ENCODE measurements at places on chromosomes 2 and 18. TPM values are rescaled to one million over a fixed set of nuclear protein-coding genes. Genes with fewer than 3 reads are reported as not detected.

DNA sequence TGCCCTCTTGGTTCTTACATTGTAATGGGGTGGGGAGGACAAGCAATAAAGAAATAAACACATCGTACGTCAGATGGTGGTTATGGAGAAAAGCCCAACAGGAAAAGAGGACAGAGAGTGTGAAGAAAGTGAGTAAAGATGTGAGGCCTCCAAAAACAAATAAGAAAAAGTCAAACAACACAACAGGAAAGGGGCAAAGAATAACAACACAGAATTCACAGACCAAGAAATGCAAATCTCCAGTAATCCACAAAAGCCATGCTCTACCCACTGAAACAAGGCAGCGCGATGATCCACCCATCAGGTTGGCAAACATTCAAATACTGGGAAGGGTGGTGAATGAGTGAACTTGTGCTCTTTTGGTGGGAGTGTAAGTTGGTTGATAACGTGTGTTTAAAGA is 16.7 kb upstream of the DUSP2 start:
- no peak for DNase-seq

DNA sequence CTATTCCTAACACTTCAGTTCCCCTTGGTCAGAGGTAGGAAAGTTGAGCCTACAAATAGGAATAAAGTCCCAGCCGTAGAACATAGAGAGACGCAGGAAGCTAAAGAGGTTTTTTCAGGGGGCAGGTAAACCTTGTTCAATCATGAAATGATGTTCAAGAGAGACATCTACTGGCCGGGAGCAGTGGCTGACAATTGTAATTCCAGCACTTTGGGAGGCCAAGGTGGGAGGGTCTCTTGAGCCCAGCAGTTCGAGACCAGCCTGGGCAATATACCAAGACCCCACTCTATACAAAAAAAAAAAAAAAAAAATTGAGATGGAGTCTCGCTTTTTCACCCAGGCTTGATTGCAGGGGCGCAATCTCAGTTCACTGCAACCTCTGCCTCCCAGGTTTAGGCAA is 66.7 kb upstream of the DNAJC10 start:
- DNase-seq = no peak

GRCh38 chr2:72973566-72974435 is 56.5 kb downstream of the EMX1 start:
- peak; percentile 28 for DNase-seq

The DOK6 gene
- total RNA-seq = not detected

- no peak for DNase-seq
These were observed 52.4 kb downstream of the BABAM2 start for GRCh38 chr2:27942612-27943547.

- DNase-seq = no peak
These were observed 2.5 kb downstream of the ATP9B start for GRCh38 chr18:79071503-79072210.

The QPCT gene
- 0.71 TPM for total RNA-seq

- DNase-seq = no peak
These were observed 1417.6 kb upstream of the CDH2 start for GRCh38 chr18:29594493-29594892.

The COL4A3 gene
- total RNA-seq = not detected

The CCDC93 gene
- 33.8 TPM for total RNA-seq

GRCh38 chr2:238304116-238304515 is 15.7 kb upstream of the PER2 start:
- no peak for DNase-seq

The ESCO1 gene
- total RNA-seq = 21.4 TPM

DNA sequence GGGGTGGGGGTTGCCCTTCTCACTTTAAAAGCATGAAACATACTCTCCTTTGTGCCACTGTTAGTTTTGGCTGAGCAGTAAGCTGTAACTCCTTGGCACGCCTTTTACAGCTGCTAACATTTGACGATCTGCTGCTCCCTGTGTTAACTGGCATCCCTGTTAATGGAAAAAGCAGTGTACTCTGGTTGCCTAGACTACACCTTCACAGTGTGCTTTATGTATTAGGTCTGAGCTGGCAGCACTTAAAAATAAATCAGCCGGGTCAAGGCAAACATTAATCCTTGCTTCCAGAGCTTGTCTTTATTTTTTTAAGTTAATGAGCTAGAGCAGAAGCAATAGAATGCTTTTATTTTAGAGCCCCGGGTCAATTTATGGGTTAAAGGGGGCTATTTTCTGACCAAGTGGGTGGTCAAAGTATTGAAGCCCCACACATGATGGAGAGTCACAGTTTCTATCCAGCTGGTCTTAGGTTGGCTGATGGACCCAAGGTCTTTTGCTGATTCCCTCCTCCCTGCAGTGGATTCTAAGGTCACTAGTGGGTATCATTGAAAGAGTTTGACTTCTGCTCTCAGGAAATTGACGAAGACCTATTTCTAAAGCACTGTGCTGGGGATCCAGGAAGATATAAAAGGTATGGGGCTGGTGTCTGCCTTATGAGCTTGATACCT is 54.5 kb downstream of the CFAP221 start:
- no peak for DNase-seq

DNA sequence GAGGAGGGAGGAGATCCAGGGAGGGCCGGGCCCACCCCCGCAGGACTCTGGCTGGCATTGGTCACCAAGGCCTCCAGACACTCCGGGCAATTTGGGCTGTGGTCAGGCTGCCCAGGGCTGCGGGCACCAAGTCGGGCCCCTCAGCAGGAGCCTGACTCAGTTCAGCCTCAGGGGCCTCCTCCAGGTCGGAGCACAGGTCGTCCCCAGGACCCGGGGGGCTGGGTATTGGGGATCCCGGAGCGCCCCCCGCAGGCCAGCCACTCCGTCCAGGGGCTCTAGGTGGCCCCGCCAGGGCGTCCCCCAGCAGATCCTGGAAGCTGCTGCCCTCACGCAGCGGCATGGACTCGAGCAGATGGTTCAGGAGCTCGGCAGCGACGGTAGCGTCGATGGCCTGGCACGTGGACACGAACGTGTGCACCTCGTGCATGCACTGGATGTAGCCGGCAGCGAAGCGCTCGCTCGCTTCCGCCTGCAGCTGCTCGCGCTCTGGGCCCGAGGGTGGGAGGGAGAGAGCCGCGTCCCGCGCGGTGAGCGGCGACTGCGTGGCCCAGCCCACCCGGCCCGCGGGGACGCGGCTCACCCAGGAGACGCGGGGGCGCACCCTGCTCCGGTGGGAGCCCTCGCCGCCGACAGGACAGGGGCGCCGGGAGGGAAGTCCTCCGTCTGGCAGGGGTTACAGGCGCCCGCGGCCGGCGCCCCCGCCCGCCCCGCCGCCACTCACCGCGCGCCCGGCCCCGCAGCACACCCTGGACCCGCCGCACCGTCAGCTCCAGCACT is 884 bp downstream of the HES6 start:
- DNase-seq = peak; percentile 37

DNA sequence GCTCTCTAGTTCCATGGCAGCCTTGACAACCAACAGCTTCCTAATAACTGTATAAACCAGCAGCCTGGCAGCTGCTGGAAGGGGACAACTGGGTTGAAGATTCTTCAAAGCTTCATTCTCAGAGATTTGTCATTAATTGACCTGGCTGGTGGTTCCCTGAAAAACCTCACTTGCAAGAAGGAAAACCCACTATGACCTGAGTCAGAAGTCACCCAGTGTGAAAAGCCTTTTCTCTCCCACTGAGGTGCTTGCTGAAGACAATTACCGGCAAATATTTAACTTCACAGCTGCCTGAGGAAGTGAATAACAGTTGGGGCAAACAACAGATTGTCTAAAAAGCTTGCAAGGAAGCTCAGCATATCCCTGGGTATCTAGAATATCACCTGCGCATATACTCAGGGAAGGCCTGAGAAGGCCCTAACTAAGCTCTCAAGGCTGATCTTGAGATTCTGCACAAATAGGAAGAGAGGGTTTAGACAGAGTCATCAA is 49.9 kb downstream of the CRACDL start:
- no peak for DNase-seq

DNA sequence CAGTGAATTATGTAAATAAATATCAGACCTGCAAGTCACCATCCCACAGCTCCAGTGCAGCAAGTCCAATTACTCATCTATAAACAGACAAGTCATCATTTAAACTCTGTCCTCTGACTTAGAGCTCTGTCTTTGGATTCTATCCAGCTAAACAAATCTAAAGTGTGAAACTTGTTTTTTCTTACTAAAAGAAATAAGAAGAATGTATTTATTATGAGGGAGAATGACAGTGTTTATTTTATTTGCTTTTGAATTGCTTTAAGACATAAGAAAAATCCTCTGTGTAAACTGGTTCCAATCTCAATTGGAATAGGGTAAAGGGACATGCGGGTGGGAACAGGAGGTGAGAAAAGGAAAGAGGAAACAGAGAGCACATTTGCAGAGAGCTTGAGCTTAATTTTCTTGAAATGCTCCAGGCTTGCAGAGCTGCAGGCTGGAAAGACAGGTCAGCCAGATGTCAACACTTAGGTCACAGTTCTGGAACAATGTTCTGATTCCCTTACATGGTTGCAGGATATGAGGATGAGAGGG is 355.8 kb downstream of the MEIS1 start:
- DNase-seq = no peak

GRCh38 chr2:47299555-47299954 is 103.4 kb upstream of the MSH2 start:
- no peak for DNase-seq

- no peak for DNase-seq
These were observed 34.2 kb downstream of the ALS2 start for GRCh38 chr2:201746551-201746950.

The DQX1 gene
- total RNA-seq = 0.39 TPM

GRCh38 chr2:221629468-221629867 is 57.4 kb upstream of the EPHA4 start:
- DNase-seq = no peak

GRCh38 chr2:56565143-56565542 is 381.4 kb downstream of the CCDC85A start:
- DNase-seq = no peak

DNA sequence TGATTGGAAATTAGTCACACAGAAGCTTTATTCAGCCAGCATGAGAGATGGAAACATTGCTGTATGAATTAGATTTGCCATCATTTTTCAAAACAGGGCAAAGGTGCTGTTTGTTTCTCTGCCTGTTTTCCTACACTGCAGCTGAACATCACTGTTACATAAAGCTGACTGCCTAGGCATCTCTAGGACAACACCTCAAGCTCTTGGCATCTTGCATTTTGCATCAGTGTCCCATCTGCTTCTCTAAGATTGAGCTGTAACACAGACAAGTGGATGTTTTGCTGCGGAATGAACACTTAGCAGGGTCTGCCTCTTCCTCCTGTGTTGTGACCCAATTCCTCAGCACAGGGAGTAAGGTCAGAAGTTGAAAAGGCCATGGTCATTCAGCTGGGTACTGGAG is 4.9 kb downstream of the CCT7 start:
- DNase-seq = no peak

The KLHL30 gene
- total RNA-seq = not detected

DNA sequence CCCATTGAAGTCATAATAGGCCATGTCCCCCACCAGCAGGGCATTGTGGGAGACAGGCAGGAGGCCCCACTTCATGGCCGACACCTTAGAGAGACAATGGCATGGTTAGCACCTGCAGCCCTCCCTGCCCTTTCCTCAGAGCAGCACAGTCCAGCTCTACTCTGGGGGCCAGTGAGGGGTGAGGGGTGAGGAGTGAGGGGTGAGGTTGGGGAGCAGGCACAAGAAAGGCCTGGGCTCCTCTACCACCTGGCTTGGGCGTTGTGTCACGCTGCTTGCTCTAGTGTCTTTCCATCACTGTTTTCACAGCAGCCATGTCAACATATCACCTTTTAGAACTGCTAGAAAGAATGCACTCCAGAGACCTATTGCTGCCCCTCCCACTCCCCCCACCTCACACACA is 77.2 kb downstream of the ADD2 start:
- no peak for DNase-seq

- no peak for DNase-seq
These were observed 17.7 kb downstream of the CXCR1 start for GRCh38 chr2:218149098-218149497.

GRCh38 chr2:11534746-11535484 is 1.1 kb downstream of the GREB1 start:
- no peak for DNase-seq

GRCh38 chr2:216594081-216594480 is 39.1 kb upstream of the IGFBP2 start:
- DNase-seq = no peak

- DNase-seq = no peak
These were observed 17.1 kb downstream of the RNF144A start for GRCh38 chr2:6934345-6934744.

- DNase-seq = no peak
These were observed 266.6 kb downstream of the NR4A2 start for GRCh38 chr2:156065912-156066311.

DNA sequence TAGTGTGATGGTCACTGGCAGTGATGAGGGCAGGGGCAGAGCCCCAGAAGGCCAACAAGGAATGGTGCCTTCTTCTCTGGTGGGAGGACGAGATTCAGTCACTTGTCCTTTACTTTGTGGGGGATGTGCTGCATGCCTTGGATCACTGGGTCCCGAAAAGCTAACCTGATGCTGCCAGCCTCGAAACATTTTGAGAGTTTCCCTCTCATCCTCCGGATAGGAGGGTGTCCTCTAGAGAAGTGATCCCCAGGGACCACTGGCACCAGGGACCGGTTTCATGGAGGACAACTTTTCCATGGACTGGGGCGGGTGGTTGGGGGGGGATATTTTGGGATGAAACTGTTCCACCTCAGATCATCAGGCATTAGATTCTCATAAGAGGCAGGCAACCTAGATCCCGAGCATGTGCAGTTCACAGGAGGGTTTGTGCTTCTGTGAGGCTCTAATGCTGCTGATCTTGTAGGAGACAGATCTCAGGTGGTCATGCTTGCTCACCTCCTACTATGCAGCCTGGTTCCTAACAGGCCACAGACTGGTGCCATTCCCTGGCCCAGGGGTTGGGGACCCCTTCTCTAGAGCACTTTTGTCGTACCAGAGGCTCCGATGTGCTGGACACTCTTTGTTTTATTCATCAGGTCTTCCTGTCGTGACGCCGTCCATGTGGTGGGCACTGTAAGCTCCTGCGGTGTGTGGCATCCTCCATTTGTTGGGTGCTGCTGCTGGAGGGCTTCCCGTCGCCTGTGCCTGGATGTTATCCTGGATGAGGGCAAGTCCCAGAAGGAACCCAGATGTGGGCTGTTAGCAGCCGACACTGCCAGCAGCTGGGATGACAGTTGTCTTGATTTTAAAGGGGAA is 68.5 kb upstream of the HDAC4 start:
- no peak for DNase-seq

DNA sequence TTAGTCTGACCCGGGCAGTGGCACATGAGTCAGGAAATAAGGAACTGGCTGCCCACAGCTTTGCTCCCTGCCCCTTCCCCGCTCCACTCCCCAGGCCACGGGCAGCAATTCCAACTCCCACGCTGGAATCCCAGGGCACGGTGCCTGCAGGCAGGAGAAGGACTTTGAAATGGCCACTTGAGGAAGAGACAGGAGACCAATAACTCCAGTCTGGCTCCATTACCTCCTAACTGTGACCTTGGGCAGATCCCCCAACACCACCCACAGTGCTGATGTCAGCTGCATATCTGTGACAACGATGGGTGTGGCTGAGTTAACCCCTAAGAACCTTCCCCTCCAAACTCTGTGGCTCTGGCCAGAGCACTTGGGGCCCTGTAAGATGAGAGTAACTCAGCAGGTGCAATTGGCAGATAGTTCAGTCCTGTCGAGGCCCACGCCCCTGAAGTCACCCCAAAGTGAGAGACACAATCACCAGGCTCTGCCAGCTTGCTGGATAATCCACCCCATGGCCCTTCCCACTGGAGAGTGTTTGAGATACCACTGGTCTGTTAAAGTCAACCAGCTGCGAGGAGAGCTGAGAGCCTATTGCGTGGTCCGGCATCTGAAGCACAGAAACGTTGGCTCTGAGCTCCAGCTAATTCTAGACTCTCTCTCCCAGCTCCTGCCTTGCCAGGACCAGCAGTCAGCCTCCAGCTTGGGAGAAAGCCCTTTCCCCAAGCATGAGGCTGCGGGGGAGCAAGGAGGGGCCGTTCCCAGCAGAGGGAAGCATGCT is 175.2 kb downstream of the TNS1 start:
- DNase-seq = no peak
